ENCODE measurements at places on chromosomes 7 and 10. TPM values are rescaled to one million over a fixed set of nuclear protein-coding genes. Genes with fewer than 3 reads are reported as not detected.

GRCh38 chr10:115760131-115760530 lies 512.9 kb downstream of the GFRA1 start:
- H3K4me1 ChIP-seq: no peaks in the 10 kb centered on the region
- H3K36me3 ChIP-seq: no peaks in the 10 kb centered on the region
- no peaks in the 10 kb centered on the region for H3K27me3 ChIP-seq
- DNase-seq: no peak
- H3K4me3 ChIP-seq: no peak overlapping the region

The IPMK gene
- 2.3 TPM for total RNA-seq

DNA sequence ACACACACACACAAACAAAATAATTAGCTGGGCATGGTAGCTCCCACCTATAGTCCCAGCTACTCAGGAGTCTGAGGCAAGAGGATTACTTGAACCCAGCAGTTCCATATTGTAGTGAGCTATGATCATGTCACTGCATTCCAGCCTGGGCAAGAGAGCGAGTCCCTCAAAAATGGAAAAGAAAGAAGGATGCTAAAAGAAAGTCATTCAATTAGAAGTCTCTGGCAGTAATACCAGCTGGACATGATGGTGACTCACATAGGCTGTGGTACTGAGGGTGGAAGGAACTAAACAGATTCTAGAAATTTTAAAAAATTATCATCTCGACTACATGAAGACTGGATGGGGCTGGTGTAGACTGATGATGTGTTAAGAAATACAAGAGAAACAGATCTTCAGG lies 385.3 kb downstream of the ETV1 start:
- no peaks in the 10 kb centered on the region for H3K36me3 ChIP-seq
- no peaks in the 10 kb centered on the region for H3K4me1 ChIP-seq
- no peak overlapping the region for H3K27ac ChIP-seq
- DNase-seq: no peak
- no peak overlapping the region for H3K4me3 ChIP-seq

- peaks cover 71% of the 10 kb centered on the region for H3K4me1 ChIP-seq
- H3K36me3 ChIP-seq: peaks cover 4% of the 10 kb centered on the region
- H3K27ac ChIP-seq: peak overlapping the region; percentile 75
- no peaks in the 10 kb centered on the region for H3K27me3 ChIP-seq
Measured at GRCh38 chr7:35647171-35647574, 47.8 kb downstream of the HERPUD2 start.

DNA sequence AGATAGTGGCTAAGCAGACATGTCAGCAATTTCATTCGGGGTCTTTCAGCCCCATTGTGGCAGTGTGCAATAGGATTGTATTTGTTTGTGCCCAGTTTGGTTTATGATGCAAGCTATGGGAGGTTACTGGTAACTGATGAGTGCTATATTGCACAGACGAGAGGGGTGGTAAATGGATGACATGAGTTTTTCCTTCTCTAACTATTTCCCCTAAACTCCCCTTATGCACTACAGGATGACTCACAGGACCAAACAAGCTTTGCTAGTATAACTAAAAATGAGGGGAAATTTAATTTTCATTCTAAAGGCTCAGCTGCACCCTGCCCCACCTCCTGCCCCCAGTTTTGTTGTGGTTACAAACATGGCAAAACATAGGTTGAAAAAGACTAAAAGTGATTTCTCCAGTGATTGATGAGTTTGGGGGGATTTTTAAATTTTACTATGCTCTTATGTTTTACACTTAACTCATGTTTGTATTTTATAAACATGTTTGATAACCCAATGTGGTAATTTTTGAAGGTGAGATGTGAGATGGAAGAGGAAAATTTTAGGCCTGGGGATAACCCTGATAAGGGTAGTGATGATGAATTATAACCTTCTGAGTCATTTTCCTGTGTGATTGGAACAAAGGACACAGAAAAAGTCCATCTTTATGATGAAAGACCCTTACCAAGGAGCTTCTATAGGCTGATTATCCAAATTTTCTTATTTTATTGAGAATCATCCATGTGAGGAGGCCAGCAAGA lies 60.8 kb upstream of the NAMPT start:
- H3K4me3 ChIP-seq: no peak overlapping the region
- DNase-seq: no peak
- no peaks in the 10 kb centered on the region for H3K27me3 ChIP-seq
- no peaks in the 10 kb centered on the region for H3K36me3 ChIP-seq

The GRM3 gene
- not detected for total RNA-seq

GRCh38 chr7:128201067-128201689 lies 39.9 kb upstream of the LEP start:
- peaks cover 89% of the 10 kb centered on the region for H3K27me3 ChIP-seq
- peak overlapping the region; percentile 44 for H3K4me3 ChIP-seq
- no peak for DNase-seq
- no peak overlapping the region for H3K27ac ChIP-seq

DNA sequence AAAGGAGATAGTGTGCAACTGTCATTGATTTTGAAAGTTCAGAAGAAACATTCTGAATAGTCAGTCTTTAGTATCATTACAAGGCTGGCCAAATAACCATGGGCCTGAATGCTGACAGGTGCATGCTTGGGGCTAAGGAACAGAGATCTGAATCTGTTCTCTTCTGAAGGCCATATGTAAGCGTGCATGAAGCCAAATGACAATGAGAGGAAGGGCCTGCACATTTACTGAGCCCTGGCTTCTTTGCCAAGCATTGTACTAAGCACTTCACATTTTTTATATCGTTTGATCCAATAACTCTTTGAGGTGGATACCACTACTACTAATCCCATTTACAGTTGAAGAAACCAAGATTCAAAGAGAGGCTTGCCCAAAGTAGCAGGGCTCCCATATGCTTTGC lies 22.5 kb upstream of the TIAL1 start:
- no peak for DNase-seq
- peaks cover 30% of the 10 kb centered on the region for H3K4me1 ChIP-seq
- no peaks in the 10 kb centered on the region for H3K27me3 ChIP-seq
- H3K36me3 ChIP-seq: no peaks in the 10 kb centered on the region
- H3K4me3 ChIP-seq: no peak overlapping the region

DNA sequence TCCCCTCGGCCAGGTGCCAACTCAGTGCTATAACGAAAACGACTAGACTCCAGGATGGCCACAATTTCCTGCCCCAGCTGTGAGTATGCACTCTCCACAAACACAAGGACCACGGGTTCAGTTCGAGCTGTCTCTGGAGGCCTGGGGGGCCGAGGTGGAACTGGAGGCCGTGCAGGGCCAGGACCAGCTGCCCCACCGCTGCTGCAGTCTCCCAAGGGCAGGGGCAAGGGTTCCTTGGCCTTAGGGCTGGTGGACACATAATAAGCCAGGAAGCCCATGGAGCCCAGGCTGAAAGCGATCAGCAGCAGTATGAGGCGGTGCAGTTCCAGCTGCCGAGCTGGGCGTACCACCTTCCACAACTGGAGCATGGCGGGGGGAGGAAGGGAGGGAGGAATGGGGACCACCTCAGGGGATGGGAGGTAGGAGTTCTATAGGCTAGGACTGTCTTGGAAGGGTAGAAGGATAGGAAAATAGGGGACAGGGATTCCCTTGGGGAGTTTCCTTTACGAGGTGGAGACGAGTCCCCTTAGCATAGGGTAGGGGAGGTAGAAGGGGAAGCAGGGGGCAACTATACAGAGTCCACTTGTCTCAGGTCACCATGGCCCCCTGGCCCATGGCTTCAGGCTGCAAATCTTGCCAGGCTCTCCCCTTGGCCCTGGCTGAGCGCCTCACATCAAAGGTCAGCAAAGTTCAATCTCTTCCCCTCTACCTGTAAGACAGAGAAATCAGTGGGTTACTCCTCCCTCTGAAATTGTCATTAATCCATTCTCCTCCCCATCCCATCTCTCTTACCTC lies 3.2 kb downstream of the NDST2 start:
- no peak overlapping the region for H3K27ac ChIP-seq
- peaks cover 33% of the 10 kb centered on the region for H3K4me1 ChIP-seq
- H3K36me3 ChIP-seq: peaks cover 56% of the 10 kb centered on the region
- H3K4me3 ChIP-seq: no peak overlapping the region
- DNase-seq: no peak

The UNC5B gene
- total RNA-seq: 15.6 TPM

DNA sequence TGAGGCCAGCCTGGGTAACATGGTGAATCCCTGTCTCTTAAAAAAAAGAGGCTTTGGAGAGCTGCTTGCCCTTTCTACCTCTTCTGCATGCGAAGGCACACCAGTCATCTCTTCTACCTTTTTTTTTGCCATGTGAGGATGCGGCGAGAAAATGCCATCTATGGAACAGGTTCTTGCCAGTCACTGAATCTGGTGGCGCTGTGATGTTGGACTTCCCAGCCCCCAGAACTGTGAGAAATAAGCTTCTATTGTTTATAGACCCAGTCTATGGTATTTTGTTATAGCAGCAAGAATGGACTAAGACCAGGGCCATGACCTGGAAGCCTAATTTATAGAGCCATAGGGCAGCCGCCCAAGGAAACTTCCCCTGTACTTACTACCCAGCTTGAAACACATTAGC lies 112.9 kb downstream of the HIP1 start:
- no peaks in the 10 kb centered on the region for H3K27me3 ChIP-seq
- peaks cover 6% of the 10 kb centered on the region for H3K36me3 ChIP-seq
- H3K4me1 ChIP-seq: peaks cover 21% of the 10 kb centered on the region
- no peak overlapping the region for H3K27ac ChIP-seq

- H3K4me1 ChIP-seq: peaks cover 50% of the 10 kb centered on the region
- no peaks in the 10 kb centered on the region for H3K36me3 ChIP-seq
- H3K27me3 ChIP-seq: no peaks in the 10 kb centered on the region
Measured at GRCh38 chr7:18521236-18521589, 25.7 kb downstream of the HDAC9 start.

GRCh38 chr10:14048930-14049613 lies 281.7 kb downstream of the FRMD4A start:
- no peak for DNase-seq
- H3K36me3 ChIP-seq: no peaks in the 10 kb centered on the region
- no peak overlapping the region for H3K27ac ChIP-seq

The FRMPD2 gene
- 0.38 TPM for total RNA-seq

The TRAPPC14 gene
- 7.1 TPM for total RNA-seq

GRCh38 chr10:108208038-108208437 lies 1043.5 kb upstream of the SORCS1 start:
- no peaks in the 10 kb centered on the region for H3K36me3 ChIP-seq
- DNase-seq: no peak
- H3K4me1 ChIP-seq: no peaks in the 10 kb centered on the region
- H3K4me3 ChIP-seq: no peak overlapping the region

GRCh38 chr7:78185149-78185745 lies 386.7 kb downstream of the PHTF2 start:
- no peaks in the 10 kb centered on the region for H3K36me3 ChIP-seq
- no peak overlapping the region for H3K4me3 ChIP-seq
- no peak for DNase-seq
- no peaks in the 10 kb centered on the region for H3K4me1 ChIP-seq

- no peak overlapping the region for H3K4me3 ChIP-seq
- H3K36me3 ChIP-seq: no peaks in the 10 kb centered on the region
- H3K4me1 ChIP-seq: peaks cover 4% of the 10 kb centered on the region
- no peaks in the 10 kb centered on the region for H3K27me3 ChIP-seq
- H3K27ac ChIP-seq: no peak overlapping the region
- DNase-seq: no peak
Measured at GRCh38 chr7:128045766-128046165, 14.5 kb upstream of the LRRC4 start.

The TRPV5 gene
- total RNA-seq: not detected

- peaks cover 62% of the 10 kb centered on the region for H3K36me3 ChIP-seq
- no peak overlapping the region for H3K27ac ChIP-seq
- no peak for DNase-seq
- H3K27me3 ChIP-seq: no peaks in the 10 kb centered on the region
Measured at GRCh38 chr7:77619314-77619713, 76.9 kb upstream of the RSBN1L start.

DNA sequence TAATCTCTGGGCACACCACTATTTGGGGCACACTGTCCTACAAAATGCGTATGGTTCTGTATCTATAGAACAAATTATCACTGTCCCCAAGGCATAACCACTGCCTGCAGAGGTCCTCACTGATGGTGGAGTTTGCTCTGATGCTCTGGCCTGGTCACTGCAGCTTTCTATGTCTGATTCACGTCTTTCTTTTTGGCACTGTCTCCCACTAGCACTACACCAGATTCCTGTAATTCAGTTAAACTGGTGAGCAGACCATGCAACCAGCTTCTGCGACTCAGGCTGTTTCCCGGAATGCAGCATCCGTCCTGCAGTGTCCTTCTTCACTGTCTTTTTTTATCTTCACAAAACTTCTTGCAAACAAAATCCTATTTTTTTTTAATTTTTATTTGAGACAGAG lies 112.8 kb downstream of the KLF6 start:
- no peak overlapping the region for H3K27ac ChIP-seq
- H3K4me1 ChIP-seq: no peaks in the 10 kb centered on the region
- no peak for DNase-seq
- H3K36me3 ChIP-seq: no peaks in the 10 kb centered on the region
- H3K27me3 ChIP-seq: no peaks in the 10 kb centered on the region

The CFAP70 gene
- 2.0 TPM for total RNA-seq

DNA sequence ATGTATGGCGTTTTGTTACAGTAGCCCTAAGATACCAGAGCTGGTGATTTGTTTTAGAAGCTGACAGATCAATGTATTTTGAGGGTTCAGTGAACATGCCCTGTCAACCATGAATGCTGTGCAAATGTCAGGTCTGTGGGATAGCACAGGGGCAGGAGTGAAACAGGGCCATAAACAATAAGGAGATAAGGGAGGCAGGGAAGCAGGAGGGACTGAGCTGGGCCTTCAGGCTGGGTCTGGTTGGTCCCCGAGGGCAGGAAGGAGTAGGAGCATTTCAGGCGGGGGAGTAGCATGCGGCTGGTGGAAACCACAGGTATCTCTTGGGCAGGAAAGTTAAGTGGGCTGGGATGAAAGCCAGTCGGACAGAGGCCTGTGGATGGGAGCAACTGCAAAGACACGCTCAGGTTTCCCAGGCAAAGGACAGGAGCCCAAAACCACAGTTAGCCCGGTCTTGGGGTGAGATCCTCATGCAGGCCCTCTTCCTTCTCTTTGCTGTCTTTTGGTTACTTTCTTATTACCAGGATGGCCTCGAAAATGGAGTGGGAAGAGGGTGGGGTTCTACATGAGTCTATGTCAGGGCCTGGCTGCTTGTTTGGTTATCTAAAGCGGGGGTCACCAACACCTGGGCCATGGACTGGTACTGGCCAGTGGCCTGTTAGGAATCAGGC lies 69.5 kb upstream of the SEPHS1 start:
- H3K27ac ChIP-seq: no peak overlapping the region
- no peak for DNase-seq
- H3K27me3 ChIP-seq: peaks cover 13% of the 10 kb centered on the region
- no peaks in the 10 kb centered on the region for H3K4me1 ChIP-seq

DNA sequence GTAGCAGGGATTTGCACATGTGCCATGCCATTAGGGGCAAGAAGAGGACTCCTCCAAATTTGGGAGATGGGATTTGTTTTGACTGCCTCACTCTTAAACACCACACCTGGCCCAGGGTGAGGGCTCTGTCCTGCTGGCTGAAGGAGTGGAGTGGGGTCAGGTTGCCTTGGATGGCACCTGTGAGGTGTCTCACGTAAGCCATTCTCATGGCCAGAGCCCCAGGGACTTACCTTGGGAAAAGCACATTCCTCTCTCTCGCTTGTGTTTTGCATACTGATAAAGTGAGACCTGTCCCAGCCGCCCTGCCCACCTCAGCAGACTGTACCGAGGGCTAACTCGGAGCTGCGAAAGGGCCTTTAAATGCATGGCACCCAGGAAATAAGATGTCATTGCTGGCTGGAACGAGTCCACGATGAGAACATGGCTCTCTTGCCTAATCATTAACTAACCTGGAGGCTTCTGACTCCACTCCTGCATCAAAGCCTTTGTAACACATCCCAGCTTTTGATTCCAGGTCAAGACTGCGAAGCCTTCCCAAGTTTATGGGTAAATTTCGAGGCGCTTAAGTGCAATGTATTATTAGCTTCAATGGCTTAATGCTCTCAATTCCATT lies 184.0 kb upstream of the RNF32 start:
- no peaks in the 10 kb centered on the region for H3K4me1 ChIP-seq
- H3K4me3 ChIP-seq: no peak overlapping the region
- H3K27me3 ChIP-seq: peaks cover 88% of the 10 kb centered on the region
- no peak for DNase-seq
- no peak overlapping the region for H3K27ac ChIP-seq

The NSMCE4A gene
- 24.1 TPM for total RNA-seq

Measured in left ventricle myocardium inferior (tissue), 1 donor.